ENCODE measurements at places on chromosomes 5 and 9.

DNA sequence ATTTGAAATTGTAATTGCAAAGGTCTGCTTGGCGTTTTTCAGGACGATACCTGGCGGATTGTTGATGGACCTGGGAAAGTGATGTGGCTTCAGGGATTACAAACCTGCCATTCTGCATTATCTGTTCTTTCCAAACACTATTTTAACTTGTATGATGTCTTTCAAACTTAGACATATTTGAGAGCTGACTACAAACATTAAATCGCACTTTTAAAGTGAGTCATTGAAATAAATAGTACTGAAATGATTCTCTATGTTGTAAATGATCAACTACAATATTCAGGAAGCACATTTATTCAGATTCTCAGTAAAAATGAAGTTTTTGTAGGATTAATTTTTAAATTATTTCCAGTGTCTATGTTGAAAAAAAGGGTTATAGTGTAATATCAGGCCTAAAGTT lies 32.3 kb upstream of the TMEM171 start:
- DNase-seq, result no peak

DNA sequence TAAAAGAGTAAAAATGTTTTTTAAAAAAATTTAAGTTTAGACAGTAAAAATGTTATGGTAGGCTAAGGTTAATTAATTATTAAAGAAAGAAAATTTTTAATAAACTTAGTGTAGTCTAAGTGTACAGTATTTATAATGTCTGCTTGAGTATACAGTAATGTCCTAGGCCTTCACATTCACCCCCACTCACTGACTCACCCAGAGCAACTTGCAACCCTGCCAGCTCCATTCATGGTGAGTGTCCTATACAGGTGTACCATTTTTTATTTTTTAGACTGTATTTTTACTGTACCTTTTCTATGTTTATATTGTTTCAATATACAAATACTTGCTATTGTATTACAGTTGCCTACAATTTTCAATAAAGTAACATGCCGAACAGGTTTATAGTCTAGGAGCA lies 234.1 kb downstream of the AUH start:
- DNase-seq, result no peak

- peak; percentile 8 for DNase-seq
These were observed 1.2 kb upstream of the GPBP1 start for GRCh38 chr5:57172466-57173318.

DNA sequence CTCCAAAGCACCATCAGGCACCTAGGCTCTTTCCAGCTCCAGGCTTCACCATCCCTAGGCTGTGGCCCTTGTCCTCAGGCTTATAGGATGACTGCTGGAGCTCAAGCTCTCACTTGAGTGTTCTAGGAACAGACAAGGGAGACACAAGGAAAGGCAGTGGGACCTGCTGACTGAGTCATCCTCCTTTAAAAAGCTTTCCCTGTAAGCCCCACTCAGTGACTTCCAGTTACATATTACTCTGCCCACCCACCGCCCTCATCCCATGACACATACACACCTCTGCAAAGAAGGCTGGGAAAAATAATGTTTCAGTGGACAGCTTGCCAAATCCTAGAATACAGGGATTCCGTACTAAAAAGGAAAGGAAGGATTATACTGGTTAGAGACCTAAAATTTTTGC lies 154.2 kb upstream of the ZNF366 start:
- DNase-seq, result no peak

- DNase-seq, result no peak
These were observed 27.7 kb downstream of the NR2F1 start for GRCh38 chr5:93610581-93611272.

DNA sequence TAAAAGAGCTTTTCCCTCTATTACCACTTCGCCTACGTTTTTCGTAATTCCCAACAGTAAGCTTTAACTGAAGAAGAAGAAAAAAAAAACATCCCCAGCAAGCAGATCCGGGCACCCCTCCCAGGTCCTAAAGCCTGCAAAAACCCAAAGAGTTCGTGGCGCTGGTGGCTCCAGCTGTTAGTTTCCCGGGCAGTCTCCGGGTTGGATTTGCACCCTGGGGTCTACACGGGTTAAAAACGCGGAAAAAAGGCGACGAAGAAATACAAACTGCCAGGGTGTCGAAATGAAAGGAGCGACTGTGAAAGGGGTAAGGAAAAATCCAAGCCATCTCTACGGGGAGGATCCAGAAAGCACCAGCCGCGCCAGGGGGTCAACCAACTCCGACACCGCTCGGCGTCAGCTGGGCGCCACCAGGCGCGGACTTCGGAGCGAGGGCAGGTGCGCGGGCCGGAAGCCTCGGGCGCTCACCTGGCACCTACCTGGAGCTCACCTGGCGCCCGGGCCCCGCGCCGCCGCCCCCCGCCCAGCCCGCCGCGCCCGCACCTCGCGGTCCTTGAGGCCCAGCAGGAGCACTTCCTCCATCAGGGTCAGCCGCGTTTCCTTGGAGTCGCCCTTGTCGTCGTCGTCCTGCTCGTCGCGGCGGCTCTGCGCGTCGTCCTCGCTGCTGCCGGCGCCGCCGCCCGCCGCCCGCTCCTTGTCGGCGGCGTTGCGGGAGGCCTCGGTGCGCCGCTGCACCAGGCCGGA lies 680 bp downstream of the GOLPH3 start:
- peak; percentile 14 for DNase-seq

DNA sequence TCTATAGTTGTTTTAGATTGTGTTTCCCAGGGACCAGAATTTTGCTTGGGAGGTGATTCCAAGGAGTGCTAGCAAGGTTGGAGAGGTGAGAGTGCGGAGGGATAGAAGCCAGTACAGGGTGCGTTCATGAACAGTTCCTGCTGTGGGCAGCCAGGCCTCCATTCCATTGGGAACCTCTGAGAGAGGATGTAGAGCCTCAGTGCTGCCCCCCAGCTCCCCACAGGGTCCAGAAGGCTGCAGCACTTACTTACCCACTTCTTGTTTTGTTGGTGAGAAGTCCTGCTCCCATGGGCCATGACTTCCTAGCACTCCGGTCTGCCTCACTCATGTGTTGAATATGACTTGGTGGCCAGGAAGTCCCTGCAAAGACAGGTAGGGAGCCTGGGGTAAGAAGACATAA lies 128.2 kb upstream of the GAS1 start:
- DNase-seq, result no peak

DNA sequence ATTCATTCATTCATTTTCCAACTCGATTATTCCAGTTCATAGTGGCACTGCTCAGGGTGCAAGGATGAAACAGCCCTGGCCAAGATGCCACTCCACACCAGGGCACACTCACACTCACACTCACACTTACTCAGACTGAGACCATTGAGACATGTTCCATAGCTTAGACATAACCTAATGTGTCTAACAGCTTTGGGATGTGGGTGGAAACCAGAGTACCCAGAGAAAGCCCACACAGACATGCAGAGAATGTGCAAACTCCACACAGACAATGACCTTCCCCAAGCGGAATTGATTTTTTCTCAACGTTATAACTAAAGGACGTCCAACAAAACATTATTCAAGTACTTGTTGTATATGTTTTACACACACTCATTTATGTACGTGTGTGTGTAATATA lies 1363.5 kb downstream of the EFNA5 start:
- DNase-seq, result no peak

GRCh38 chr5:96434201-96434645 lies 1.2 kb upstream of the PCSK1 start:
- peak; percentile 12 for DNase-seq

Data from activated gamma-delta T cell treated with Interleukin-2 at 50 U/mL for 16 hours (primary cell).